ENCODE measurements at places on chromosomes 5 and 9.

DNA sequence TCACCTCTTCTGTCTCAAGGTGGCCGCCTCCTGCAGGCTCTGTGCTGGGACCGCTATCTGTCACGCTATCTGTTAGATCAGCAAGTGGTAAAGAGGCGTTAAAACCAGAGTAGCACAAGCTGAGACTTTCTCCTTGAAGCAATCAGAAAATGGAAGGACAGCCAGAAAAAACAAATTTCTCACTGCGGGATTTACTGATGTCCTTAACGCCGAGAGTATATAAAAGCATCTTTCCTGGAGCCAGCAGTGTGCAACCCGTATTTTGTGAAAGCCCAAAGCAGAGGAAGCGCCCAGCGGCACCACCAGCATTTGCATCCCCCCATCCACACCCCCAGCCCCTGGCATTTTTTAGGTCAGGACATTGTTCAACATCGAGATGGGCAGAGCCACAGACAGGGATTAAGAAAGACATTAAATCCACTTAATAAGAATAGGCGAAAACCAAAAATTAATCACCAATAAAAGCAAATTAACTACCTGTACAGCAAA lies 48.6 kb downstream of the DUSP1 start:
- DNase-seq, result no peak

- no peak for DNase-seq
Measured at GRCh38 chr9:116546711-116547581, 140.2 kb upstream of the TRIM32 start.

- DNase-seq, result no peak
Measured at GRCh38 chr5:69468631-69469030, 24.0 kb upstream of the OCLN start.

- no peak for DNase-seq
Measured at GRCh38 chr5:68140763-68141162, 74.8 kb upstream of the PIK3R1 start.

DNA sequence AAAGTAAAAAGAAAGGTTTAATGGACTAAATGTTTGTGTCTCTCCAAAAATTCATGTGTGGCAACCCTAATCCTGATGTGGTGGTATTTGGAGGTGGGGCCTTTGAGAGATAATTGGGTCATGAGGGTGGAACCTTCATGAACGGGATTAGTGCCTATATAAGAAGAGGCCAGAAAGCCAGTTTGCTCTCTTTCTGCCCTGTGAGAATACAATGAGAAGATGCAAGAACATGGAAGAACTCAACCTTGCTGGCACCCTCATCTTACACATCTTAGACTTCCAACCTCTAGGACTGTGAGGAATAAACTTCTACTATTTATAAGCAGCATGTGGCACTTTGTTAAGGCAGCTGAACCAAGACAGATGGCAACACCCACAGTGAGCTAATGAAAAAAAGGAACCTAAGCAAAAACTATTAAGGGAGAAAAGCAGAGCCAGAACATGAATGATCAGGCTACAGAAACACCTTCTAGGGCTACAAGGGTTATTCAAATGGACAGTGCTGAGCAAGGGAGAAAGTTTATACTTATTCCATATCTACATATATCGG lies 159.5 kb downstream of the PLK2 start:
- DNase-seq, result no peak

- DNase-seq, result no peak
Measured at GRCh38 chr5:10654566-10654965, 90.7 kb downstream of the ANKRD33B start.

- no peak for DNase-seq
Measured at GRCh38 chr5:42718591-42718990, 38.0 kb upstream of the CCDC152 start.

DNA sequence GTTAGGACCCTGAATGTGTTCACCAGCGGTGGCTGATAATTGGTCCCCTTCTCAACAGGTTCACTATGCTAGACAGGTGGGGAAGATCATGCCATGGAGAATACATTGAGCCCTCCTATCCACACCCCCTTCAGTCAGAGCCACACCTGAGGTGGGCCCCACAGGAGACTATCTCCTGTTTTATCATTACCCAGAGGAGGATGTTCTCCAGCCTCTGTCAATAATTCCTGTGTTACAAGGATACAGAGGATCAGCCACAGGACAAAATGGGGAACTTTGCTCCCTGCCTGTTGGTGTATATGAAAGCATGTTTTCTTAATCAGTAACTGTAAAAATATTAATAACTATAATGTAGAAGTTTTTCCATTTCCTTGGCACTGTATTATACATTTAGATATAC lies 25.9 kb downstream of the RAD1 start:
- no peak for DNase-seq
